ENCODE measurements at places on chromosomes 13 and 19. TPM values are rescaled to one million over a fixed set of nuclear protein-coding genes. Genes with fewer than 3 reads are reported as not detected.

Gene PCDH8
- not detected for total RNA-seq

Gene NRTN
- 2.1 TPM for total RNA-seq

Gene ZNF772
- total RNA-seq, result 6.6 TPM

Gene LILRB4
- 29.8 TPM for total RNA-seq

Gene ZNF525
- 9.4 TPM for total RNA-seq

Gene PIP5K1C
- 42.1 TPM for total RNA-seq

Gene FAM216B
- total RNA-seq, result not detected

Gene OR4F17
- total RNA-seq, result not detected

Gene RUBCNL
- 2.9 TPM for total RNA-seq

Gene NCR1
- total RNA-seq, result 1.5 TPM

- DNase-seq, result no peak
Measured at GRCh38 chr13:99265821-99266426, 7.7 kb upstream of the GPR18 start.

- DNase-seq, result no peak
Measured at GRCh38 chr19:55472463-55472862, 4.0 kb upstream of the ZNF628 start.

GRCh38 chr13:84430015-84430414 is 547.7 kb upstream of the SLITRK1 start:
- no peak for DNase-seq

DNA sequence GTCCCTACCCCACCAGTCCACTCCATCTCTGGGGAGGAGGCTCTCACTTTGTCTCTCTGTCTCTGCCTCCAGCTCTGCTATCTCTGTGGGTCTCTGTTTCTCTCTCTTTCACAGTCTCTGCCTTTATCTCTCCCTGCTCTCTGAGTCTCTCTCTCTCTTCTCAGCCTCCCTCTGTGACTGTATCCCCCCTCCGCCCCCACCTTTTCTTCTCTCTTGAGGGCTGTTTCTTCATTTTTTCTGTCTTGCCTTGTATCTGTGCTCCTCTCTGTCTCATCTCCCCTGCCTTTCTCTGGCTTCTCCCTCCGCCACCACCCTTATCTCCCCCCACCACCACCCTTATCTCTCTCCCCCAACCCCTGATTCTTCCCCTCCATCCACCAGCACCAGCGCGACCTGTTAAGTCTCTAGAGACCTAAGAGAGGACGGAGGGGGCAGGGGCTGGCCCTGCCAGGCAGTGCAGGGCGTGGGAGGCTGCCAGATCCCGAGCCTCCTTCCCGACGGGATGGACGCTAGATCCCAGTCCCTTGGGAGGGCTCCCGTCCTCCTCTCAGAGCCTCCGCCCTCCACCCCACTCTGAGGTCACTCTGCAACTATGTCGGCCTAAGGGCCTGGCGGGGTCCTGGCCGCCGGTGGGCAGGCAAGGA is 1.0 kb downstream of the AXL start:
- DNase-seq, result peak; percentile 67

GRCh38 chr13:40087091-40088002 is 431.9 kb downstream of the COG6 start:
- no peak for DNase-seq

GRCh38 chr13:73741111-73741510 is 393.1 kb downstream of the KLF12 start:
- DNase-seq, result no peak

DNA sequence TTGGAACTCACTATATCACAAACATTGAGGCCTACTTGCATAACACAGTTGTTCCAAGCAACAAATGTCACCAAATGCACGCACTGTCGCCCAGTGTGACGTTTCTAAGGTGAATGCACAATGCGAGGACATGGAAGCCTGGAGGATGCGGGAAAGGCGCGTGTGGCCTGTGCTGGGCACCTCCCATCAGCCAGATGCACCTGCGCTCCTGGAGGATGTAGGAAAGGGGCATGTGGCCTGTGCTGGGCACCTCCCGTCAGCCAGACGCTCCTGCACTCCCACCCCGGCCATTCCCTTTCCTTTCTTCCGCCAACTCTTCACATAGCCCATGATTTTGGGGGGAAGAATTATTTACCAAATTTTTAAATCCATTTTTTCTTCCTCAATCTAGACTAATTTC is 202.4 kb upstream of the SOX1 start:
- DNase-seq, result no peak

- DNase-seq, result no peak
Measured at GRCh38 chr13:76091076-76091475, 454.9 kb downstream of the LMO7 start.

DNA sequence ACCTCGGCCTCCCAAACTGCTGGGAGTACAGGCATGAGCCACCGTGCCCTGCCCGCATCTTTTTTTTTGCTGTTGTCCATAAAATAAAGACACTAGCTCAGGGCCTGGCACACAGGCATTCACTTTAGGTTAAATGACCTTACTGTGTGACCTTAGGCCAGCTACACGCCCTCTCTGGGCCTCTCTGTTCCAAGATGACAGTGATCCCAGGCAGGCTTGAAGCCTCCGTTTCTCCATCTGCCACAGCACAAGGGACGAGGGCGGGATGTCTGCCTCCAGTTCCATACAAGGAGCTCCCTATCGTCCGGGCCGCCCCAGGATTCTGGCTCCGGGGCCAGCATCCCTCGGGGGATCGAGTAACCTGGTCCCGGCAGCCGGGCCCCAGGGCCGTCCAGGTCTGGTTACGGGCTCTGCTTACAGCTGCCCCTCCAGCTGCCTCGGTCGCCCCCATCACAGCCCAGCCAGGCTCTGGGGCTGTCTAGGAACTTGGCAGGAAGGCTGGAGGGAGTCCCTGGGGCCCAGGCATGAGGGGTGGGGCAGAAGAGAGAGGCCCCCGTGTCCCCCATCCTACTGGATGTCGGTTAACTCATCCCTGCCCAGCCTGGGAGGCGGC is 11.9 kb upstream of the SEMA6B start:
- no peak for DNase-seq

DNA sequence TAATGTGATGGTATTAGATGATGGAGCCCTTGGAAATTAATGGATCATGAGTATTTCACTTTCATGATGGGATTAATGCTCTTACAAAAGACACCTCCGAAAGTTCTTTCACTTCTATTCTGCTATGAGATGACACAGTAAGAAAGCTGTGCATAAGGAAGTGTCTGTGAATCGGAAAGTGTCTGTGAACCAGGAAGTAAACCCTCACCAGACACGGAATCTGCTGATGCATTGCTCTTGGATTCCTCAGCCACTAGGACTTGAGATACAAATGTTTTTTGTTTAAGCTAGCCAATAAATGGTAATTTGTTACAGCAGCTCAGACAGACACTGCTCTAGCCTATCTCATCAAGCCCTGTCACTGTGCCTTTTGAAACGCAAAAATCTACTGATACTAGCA is 440.4 kb upstream of the PRR20A start:
- no peak for DNase-seq

GRCh38 chr19:3570606-3571011 is 2.1 kb upstream of the HMG20B start:
- no peak for DNase-seq

DNA sequence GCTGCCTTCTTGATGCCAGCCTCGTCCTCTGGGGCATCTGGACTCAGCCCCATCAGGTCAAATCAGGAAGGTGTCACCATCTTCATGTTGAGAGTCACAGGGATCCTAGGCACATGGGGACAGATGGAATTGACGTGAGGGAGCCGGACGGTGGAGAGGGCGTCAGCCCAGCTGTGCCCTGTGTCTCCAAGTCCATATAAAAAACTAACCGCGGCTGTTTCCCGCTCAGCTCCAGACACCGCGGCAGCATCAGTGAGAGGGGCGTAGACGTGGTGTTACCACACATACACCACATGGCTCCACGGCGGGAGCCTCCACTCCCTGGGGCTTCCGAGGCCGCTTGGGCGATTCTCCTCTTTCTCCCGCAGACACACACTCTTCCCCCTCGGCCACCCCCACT is 5.6 kb upstream of the PRR36 start:
- DNase-seq, result no peak

- peak; percentile 31 for DNase-seq
Measured at GRCh38 chr13:113579686-113580085, 4.9 kb upstream of the TFDP1 start.

- no peak for DNase-seq
Measured at GRCh38 chr13:23321535-23322241, 111.8 kb downstream of the SACS start.

All from upper lobe of right lung (tissue), 1 donor.